ENCODE measurements at places on chromosomes 4 and X.

GRCh38 chr4:40479378-40479777, 144.2 kb downstream of the CHRNA9 start:
- DNase-seq = no peak

- no peak for DNase-seq
Observed at GRCh38 chrX:44580466-44580865, 37.8 kb upstream of the FUNDC1 start.

DNA sequence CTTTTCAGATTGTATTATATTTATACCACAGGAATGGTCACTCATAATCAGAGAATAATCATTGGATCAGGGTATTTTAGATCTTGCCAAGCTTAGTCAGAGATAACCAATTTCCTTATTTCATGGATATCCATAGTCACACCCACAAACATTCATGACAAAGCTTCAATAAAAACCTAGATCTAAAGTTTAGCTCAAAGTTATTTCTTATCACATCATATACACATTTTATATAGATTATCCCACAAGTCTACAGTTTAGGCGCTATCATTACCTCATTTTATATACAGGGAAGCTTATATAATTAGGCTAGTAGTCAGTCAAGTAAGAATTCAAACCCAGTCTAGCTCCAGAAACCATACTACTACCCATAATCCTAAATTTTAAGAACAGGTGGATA, 82.3 kb downstream of the SLC10A7 start:
- no peak for DNase-seq

DNA sequence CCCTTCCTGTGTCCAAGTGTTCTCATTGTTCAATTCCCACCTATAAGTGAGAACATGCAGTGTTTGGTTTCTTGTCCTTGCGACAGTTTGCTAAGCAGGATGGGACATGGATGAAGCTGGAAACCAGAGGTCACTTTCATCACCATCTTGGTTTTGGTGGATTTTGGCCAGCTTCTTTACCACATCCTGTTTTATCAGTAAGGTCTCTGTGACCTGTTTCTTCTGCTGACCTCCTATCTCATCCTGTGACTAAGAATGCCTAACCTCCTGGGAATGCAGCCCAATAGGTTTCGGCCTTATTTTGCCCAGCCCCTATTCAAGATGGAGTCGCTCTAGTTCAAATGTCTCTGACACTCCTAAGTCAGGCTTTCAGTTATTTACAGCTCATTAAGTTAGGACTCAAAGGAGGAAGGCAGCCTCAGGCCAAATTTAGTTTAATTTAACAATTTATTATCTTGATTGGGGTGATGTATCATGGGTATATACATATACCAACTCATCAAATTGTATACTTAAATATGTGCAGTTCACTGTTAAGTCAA, 169.9 kb upstream of the NDP start:
- DNase-seq = no peak

DNA sequence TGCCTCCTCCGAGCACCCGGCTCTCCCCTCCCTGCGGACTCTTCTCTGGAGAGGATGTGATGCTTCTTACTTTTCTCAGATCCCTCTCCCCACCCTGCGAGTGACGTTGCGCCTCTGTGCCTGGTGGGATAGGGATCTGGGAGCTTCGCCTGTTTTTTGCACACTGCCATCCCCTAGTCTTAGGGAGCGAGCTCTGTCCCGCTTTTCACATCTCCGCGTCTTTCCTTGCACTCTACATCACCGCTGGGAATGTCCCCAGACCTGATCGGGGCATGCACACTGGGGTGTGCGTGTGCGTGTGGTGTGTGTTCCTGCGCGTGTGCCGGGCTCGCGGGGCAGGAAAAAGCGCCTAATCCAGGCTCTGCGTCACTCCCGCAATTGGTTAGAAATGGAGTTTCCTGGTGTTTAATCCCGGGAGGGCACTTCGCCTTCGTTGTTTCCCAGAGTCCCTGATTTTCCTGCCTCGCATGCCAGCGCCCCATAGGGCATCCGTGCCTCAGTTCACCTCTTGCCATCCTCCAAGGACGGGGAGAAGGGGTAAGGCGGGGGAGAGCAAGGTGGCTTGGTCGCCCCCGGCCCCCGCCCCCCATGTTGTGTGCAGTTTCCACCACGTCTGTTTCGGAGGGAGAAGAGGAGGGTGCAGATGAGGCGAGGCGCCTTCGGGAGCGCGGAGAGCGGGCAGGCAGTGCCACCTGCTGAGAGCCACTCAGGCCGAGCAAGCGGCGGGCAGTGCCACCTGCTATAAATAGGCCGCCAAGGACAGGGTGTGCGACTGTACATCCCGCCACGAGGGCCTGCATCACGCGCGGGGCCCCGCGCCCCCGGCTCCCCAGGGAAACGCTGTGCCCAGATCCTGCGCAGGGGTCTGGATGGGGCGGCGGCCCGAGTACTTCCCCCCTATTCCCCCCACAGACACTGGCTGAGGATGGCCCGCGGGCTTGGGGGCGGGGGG, 759 bp upstream of the TBC1D1 start:
- peak; percentile 6 for DNase-seq

DNA sequence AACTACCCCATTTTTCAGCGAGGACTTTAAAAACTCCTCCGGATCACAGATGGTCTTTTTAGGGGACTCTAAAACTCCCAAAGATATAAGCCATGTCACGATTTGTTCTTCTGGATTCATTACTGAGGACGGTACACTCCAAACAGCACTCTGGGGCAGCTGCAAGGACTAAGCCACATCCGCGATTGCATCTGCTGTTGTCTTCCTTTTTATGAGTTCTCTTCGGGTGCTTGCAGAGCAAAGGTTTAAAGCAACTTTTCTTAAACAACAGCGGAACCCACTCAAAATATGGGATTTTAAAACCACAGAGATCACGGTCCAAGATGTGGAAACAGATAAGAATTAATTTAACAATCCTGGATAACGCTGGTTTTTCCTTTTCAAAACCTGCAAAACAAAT, at the start of gene ARHGEF6:
ARHGEF6 (minus strand) TSS at position 170 of the 400 bp plus-strand sequence; CDS start at position 120, 50 bp downstream.
- no peak for DNase-seq

GRCh38 chr4:182555997-182556418, 312.8 kb downstream of the TENM3 start:
- no peak for DNase-seq

DNA sequence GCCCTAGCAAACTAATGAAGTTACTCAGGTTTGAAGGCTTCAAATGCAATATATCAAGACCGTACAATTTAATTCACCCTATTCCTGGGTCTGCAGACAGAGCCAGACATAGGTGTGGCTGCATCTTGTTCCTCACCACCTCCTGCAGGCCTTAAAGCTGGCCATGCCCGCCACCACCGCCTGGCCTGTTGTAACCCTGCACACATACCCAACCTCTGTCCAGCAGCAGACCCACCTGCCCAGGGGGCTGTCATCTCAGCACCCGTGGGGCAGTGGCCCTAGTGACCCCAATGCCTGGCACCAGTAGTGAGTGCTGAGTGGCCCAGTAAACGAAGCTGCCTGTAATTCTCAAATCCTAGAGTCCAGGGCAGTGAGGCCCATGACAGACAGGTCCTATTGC, 40.7 kb downstream of the ZBTB49 start:
- DNase-seq = no peak

DNA sequence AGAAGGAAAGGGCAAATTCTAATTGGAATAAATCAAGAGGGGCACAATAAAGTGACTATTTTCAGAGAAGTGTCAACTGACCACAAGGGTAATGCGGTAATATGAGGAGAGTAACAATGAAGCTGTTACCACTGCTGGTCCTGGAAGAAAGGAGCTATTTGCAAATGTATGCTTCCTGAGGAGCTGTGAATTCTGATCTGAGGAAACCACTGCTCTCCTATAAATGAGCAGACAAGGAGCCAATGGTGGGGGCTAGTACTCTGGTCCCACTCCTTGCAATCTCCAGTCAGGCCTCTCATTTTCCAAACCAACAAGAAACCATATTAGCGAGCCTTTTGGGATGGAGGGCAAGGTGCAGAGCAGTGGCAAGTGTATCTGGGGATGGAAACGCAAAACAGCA, 770.2 kb downstream of the FSTL5 start:
- DNase-seq = no peak

- DNase-seq = no peak
Observed at GRCh38 chr4:7040765-7041164, 2.4 kb upstream of the TADA2B start.

DNA sequence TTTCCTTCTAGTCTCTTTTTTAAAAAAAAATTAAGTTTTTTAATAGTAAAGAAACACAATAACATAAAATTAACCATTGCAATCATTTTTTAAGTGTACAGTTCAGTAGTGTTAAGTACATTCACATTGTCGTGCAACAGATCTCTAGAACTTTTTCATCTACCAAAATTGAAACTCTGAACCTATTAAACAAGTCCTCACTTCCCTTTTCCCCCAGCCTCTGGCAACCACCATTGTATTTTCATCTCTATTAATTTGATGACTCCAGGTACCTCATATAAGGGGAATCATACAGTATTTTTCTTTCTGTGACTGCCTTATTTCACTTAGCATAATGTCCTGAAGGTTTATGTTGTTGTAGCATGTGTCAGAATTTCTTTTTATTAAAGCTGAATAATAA, 31.8 kb downstream of the MSL3 start:
- no peak for DNase-seq

- DNase-seq = no peak
Observed at GRCh38 chrX:150446995-150447394, 83.9 kb downstream of the MAMLD1 start.

- DNase-seq = no peak
Observed at GRCh38 chr4:146222313-146222712, 8.0 kb downstream of the REELD1 start.

- no peak for DNase-seq
Observed at GRCh38 chr4:182513587-182514291, 270.5 kb downstream of the TENM3 start.

GRCh38 chr4:78459327-78459726, 92.2 kb upstream of the ANXA3 start:
- DNase-seq = no peak

DNA sequence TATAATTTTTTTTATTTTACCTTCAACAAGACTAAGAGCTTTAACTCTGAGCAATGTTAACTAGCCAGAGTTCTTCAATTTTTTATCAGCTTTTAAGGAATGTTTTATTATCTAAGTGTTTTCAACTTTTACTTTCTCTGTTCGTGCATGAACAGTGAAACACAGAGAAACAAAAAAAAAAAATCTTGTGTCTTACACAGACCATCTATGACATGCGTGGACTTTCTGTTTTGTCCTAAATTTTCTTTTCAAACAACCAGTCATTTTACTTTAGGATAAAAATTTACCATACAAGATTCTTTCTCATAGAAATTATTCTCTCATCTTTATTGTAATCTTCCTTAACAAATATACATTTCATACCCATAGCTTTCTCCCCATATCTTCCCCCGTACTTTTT, 731.9 kb upstream of the PCDH10 start:
- no peak for DNase-seq

GRCh38 chrX:123873956-123874355, 14.1 kb downstream of the XIAP start:
- no peak for DNase-seq

- no peak for DNase-seq
Observed at GRCh38 chr4:75434105-75434504, 80.1 kb downstream of the RCHY1 start.

DNA sequence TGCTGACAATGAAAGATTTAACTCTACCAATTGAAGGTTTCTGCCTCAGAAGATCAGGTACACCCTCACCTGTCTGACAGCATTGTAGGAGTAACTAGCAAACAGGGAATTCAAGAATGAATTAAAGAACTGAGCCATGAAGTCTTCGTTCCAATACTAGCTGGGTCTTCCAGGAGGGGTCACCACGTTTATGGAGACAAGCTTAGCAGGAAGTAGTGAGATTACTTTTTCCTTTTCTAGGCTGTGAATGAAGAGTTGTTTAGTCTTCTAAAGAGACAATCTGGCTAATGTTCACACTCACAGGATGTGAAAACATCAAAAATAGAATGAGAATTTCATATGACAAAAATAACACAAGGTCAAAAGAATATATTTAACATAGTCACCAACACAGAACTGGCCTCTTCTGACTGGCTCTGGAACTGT, 54.9 kb downstream of the REELD1 start:
- no peak for DNase-seq

DNA sequence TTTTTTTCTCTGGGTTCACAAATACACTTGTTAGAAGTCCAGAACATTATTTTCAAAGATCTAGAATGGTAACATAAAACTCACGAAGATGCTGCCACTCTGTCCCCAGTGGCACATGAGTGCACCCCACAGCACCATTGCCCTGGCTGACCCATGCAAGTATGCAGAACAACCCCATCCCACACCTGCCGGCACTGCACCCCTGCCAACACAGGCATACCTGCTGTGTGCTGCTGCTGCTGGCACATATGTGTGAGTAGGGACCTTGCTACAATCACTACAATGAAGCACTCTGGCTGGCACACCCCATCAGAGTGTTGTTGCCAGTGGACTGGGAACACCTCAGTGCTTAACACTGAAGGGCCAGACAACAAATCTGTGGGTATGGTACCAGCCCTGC, 66.9 kb downstream of the CISD2 start:
- DNase-seq = no peak

- DNase-seq = no peak
Observed at GRCh38 chrX:51697397-51697796, 12.9 kb upstream of the CENPVL1 start.

DNA sequence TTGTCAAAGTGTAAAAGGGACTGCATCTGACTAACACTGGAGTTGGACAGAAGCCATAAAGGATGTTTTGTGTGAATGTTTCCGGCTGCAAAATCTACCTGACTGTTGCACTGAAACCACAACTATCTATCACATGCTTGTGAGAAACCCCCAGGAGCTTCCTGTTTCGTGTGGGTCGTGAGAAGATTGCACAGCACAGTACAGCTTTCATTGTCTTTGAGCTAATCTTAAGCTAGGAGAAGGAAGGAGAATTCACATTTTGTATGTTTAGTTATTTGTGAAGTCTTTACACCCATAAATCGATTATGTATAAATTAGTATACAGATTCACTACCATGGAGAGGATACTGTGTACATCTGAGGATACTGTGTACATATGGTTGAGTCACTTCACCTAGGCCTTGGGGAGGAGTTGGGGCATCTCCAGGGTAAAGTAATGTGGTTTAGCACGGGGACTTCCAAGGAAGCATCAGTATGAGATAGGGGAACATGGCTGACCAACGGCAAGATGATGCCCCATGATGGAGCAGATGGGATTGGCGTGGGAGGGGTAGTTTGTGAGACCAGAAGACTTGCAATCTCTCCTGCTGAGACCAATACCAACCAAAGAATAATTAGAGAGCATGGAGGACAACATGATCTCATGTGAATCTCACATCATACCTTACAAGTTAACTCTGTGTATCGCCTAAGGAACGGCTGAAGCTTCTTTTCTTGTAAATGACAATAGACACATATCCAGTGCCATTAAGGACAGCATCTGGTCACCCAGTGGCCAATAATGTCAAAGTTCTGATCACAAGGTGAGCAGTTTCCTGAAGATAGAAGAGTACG, 43.1 kb upstream of the FAM9C start:
- peak; percentile 46 for DNase-seq

- no peak for DNase-seq
Observed at GRCh38 chr4:159980826-159981468, 878.1 kb downstream of the RAPGEF2 start.

DNA sequence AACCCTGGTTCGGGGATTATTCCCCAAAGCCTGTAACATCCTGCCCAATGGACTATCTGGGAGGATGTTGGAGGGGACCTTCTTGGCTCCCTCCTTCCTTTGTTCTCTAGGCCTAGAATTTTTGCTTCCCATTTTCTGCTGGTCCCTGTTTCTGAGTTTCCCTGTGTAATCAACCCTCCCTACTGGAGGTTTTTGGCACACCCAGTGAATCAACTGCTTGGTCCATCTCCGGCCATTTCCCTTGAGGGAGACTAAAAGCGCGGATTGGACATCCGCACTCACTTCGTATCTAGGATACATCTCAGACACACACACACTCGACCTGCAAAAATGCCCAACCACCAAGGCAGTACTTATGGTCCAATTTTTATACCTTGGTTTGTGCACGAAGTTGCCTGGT, 108.2 kb upstream of the MAGEE2 start:
- DNase-seq = no peak
